Spleen (tissue), 13 donors: ENCODE measurements at places on chromosomes 4 and X.

GRCh38 chrX:95383778-95384177 is 1300.9 kb upstream of the DIAPH2 start:
- no peak for DNase-seq

GRCh38 chr4:23614284-23614892 is 275.5 kb downstream of the PPARGC1A start:
- DNase-seq, result no peak

- no peak for DNase-seq
Observed at GRCh38 chr4:88616275-88617150, 24.2 kb downstream of the HERC3 start.

GRCh38 chrX:19350941-19351384 is 7.2 kb downstream of the PDHA1 start:
- DNase-seq, result no peak
